ENCODE measurements at places on chromosomes 1 and 21. TPM values are rescaled to one million over a fixed set of nuclear protein-coding genes. Genes with fewer than 3 reads are reported as not detected.
A peak's percentile ranks its signal among the peaks of the same experiment; 100 is the strongest.

GRCh38 chr1:48450505-48450904 is 21.5 kb downstream of the SPATA6 start:
- no peak overlapping the region for H3K27ac ChIP-seq
- H3K4me1 ChIP-seq, result no peaks in the 10 kb centered on the region
- DNase-seq, result no peak
- H3K4me3 ChIP-seq, result no peak overlapping the region

GRCh38 chr1:1937061-1937460 is 18.0 kb upstream of the TMEM52 start:
- no peak for DNase-seq
- no peak overlapping the region for H3K27ac ChIP-seq
- H3K36me3 ChIP-seq, result no peaks in the 10 kb centered on the region
- H3K27me3 ChIP-seq, result peaks cover 13% of the 10 kb centered on the region
- no peaks in the 10 kb centered on the region for H3K4me1 ChIP-seq

CELA3B gene
- total RNA-seq, result not detected

CFHR1 gene
- total RNA-seq, result not detected

GRCh38 chr21:44475266-44475845 is 20.0 kb downstream of the LRRC3 start:
- H3K4me1 ChIP-seq, result no peaks in the 10 kb centered on the region
- H3K36me3 ChIP-seq, result no peaks in the 10 kb centered on the region
- DNase-seq, result no peak

GRCh38 chr1:243921111-243921510 is 71.1 kb upstream of the AKT3 start:
- H3K36me3 ChIP-seq, result no peaks in the 10 kb centered on the region
- H3K27me3 ChIP-seq, result no peaks in the 10 kb centered on the region
- H3K4me1 ChIP-seq, result peaks cover 19% of the 10 kb centered on the region
- no peak overlapping the region for H3K4me3 ChIP-seq
- no peak overlapping the region for H3K27ac ChIP-seq

AADACL4 gene
- total RNA-seq, result not detected

- peaks cover 2% of the 10 kb centered on the region for H3K36me3 ChIP-seq
- no peak overlapping the region for H3K27ac ChIP-seq
- H3K27me3 ChIP-seq, result no peaks in the 10 kb centered on the region
- H3K4me3 ChIP-seq, result peak overlapping the region; percentile 36
- DNase-seq, result no peak
Measured at GRCh38 chr1:201740086-201740541, 88.8 kb upstream of the IPO9 start.

DNA sequence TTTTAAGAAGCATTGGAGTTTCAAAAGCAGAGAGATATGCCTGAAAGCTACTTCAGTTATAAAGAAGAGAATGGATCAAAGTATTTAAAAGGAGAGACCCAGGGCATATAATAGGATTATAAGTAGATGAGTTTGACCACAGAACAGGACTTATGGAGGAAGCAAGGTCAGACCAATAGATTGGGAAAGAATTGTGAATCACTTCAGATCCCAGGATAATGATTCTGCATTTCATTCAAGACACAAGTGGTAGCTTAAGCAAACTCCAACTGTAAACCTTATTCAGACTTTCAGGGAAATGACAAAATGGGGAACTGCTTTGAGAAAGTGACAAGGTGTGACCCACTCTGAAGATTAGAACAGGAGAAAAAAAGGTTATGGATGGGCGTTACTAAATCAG is 18.9 kb upstream of the OR10J5 start:
- no peak overlapping the region for H3K4me3 ChIP-seq
- no peaks in the 10 kb centered on the region for H3K27me3 ChIP-seq
- no peaks in the 10 kb centered on the region for H3K36me3 ChIP-seq
- H3K4me1 ChIP-seq, result no peaks in the 10 kb centered on the region

DNA sequence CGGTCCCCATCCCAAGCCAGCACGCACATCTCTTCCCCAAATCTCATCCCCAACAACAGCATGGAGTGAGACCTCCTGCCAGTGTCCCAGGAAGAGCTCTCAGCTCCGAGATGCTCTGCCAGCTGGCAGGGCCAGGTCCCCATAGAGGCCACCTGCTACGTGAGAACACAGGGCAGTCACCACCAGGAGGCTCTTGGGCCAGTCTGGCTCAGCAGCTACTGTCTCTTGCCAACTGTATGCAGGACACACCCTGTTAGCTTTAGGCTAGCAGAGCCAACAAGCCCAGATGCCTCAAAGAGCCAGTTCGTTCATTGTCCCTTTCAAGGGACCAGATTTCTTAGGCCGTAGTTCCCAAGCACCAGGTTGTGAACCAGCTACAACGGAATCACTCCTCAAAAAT is 36.9 kb downstream of the FBXO2 start:
- H3K27ac ChIP-seq, result no peak overlapping the region
- DNase-seq, result no peak
- no peak overlapping the region for H3K4me3 ChIP-seq
- H3K36me3 ChIP-seq, result no peaks in the 10 kb centered on the region
- H3K27me3 ChIP-seq, result peaks cover 16% of the 10 kb centered on the region

DNA sequence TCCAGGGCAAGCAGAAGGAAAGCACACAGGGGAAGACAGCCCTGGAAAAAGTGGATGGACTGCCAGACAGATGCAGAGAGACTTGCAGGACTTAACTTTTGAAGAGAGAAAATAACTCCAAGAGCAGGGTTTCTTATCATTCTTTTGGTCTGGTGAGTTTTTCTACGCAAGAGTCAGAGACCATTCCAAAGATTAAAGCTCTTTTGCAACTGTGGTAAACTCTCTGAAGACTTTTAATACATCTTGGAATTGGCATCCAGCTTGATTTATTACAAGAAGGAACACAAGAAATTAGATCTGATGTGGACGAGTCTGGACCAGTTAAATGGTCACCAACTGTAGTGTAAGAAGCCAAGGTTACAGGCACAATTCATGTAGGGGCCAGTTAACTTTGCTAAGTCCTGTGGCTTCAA is 153.4 kb downstream of the SIPA1L2 start:
- H3K36me3 ChIP-seq, result peaks cover 6% of the 10 kb centered on the region
- no peak overlapping the region for H3K4me3 ChIP-seq
- peaks cover 18% of the 10 kb centered on the region for H3K4me1 ChIP-seq
- peak; percentile 41 for DNase-seq
- no peaks in the 10 kb centered on the region for H3K27me3 ChIP-seq

DNA sequence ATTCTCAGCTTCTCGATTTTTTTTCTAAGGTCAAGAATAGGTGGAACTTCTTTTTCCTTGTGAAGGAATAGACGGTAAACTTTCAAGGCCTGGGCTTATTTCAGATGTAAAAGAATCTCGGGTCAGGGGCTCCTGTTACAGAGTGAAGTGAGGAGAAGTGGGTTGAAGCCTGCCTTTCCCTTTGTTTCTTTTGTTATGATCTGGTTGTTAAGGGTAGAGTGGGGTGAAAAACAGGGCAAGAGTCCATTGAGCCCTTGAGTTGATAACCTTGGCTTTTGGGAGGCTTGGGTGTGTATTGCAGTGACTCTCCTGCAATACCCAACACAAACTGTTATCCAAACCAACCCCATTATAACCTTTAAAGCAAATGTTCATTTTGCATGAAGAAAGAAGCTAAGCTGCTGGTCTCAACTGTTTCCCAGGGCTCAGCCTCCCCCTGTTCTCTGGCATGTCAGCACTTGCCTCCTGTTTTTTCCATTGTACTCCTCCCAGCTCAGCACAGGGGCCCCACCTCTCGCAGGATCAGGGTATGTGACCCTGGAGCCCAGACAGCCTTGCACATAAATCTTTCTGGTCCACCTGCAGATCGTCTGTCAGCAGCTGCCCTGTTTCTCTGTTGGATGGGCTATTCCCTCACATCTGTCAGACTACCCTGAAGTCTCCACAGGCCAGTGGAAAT is 102.4 kb downstream of the CACHD1 start:
- DNase-seq, result no peak
- peaks cover 5% of the 10 kb centered on the region for H3K4me1 ChIP-seq
- H3K27ac ChIP-seq, result no peak overlapping the region
- H3K36me3 ChIP-seq, result no peaks in the 10 kb centered on the region
- no peaks in the 10 kb centered on the region for H3K27me3 ChIP-seq

- H3K27me3 ChIP-seq, result no peaks in the 10 kb centered on the region
- H3K4me1 ChIP-seq, result no peaks in the 10 kb centered on the region
- H3K36me3 ChIP-seq, result no peaks in the 10 kb centered on the region
- no peak overlapping the region for H3K27ac ChIP-seq
Measured at GRCh38 chr21:24367936-24368335, 1239.3 kb downstream of the MRPL39 start.

DNA sequence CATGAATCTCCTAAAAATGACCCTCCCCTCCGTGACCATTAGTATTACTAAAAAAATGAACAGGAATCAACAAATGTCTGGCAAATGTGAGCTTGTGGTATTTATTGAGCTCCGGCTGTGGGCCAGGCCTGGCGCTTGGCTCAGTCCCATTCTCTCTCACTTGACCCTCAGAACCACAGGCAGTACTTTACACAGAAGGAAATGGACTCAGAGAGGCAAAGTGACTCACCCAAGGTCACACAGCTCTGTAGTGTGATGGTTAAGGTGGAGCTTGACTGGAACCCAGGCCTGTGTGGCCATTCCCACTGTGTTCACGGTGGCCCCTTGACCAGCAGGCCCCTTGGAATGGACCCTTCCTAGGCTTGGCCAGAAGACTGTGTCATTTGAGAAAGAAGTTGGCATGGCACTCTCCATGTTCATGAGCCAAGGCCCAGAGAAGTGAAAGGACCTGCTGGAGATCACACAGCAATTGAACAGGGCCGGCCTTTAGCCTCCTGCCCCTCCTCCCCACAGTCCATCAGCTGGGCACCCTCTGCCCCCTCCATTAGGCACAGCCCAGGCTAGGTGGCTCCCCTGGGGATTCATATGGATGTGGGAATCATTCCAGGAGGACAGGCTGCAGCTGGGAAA is 32.1 kb downstream of the FAM151A start:
- H3K4me1 ChIP-seq, result peaks cover 2% of the 10 kb centered on the region
- H3K27me3 ChIP-seq, result no peaks in the 10 kb centered on the region
- no peak overlapping the region for H3K4me3 ChIP-seq
- H3K36me3 ChIP-seq, result no peaks in the 10 kb centered on the region

TLR5 gene
- under 0.01 TPM for total RNA-seq

DNA sequence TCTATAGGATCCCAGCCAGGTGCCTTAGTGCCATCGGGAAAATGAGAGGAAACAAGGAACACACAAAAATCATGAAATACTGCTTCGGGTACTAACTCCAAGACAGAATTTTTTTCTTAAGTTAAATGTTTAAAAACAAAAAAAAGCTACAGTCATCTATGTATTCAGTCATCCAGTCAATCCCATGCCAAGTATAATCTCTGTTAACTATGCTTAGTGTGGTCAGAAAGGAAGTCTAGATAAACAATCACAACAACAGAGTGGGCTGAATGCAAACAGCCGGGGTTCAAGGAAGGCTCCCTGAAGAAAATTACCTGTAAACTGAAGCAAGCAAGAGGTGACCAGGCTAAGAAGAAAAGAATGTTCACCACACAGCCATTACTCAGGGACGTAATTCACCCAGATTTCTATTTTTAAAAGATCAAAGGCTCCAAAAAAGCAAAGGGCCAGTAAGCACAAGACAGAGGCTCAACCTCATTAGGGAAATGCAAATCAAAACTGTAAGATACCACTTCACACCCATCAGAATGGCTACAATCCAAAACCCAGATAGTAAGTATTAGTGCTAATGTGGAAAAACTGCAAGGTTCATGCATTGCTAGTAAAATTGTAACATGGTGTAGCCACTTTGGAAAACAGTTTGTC is 53.0 kb downstream of the RERE start:
- no peaks in the 10 kb centered on the region for H3K27me3 ChIP-seq
- H3K36me3 ChIP-seq, result no peaks in the 10 kb centered on the region
- H3K4me1 ChIP-seq, result peaks cover 5% of the 10 kb centered on the region

CLCA4 gene
- not detected for total RNA-seq

KRTAP7-1 gene
- not detected for total RNA-seq

- no peak for DNase-seq
- H3K27me3 ChIP-seq, result no peaks in the 10 kb centered on the region
- no peak overlapping the region for H3K27ac ChIP-seq
Measured at GRCh38 chr1:5151511-5151910, 497.1 kb downstream of the AJAP1 start.

HLX gene
- total RNA-seq, result 4.3 TPM

DNA sequence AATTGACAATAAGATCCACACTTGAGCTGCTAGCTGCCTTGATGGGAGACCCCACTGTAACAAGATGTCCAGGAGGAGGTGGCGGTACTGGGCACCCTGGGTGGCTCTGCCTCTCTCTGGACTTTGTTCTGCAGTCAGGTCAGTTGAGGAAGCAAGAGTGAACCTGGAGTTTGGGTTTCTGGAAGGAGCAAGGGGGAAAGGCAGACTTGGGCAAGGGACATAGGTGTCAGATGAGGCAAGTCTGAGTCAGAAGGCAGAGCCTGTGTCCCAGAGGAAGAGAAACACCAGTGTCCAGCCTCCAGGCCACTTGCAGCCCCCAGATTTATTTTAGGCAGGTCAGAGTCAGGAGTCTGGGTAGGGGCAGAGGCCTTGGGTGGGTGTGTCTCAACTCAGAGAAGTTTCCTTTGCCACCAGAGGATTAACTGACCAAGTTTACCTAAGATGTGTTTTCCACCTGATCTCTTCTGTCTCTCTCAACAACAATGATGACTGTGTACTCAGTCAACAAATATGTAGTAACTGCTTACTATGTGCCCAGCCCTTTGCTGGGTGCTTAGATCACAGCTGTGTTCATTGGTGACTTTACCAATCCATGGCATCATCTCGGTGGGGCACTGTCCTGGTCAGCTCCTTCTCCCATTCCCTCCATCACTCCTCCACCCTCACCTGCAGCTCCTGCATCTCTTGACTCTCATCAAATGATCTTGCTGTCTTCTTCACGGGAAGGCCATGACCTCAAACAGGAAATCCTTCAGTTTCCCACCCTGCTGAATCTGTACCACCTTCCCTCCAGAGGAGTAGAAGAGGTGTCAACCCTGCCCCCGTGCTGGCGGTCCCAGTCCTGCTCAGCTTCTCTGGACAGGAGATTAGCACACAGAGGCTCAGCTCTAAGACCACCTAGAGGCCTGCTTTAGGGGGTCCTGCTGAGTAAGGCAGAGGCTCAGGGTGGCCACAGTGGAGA is 36.6 kb downstream of the ELF3 start:
- H3K27me3 ChIP-seq, result peaks cover 13% of the 10 kb centered on the region
- no peak overlapping the region for H3K27ac ChIP-seq
- no peak overlapping the region for H3K4me3 ChIP-seq
- H3K4me1 ChIP-seq, result no peaks in the 10 kb centered on the region

- H3K27me3 ChIP-seq, result no peaks in the 10 kb centered on the region
- no peak overlapping the region for H3K27ac ChIP-seq
- H3K4me1 ChIP-seq, result peaks cover 14% of the 10 kb centered on the region
- peaks cover under 1% of the 10 kb centered on the region for H3K36me3 ChIP-seq
Measured at GRCh38 chr1:223825767-223826748, 19.7 kb downstream of the TP53BP2 start.

DNA sequence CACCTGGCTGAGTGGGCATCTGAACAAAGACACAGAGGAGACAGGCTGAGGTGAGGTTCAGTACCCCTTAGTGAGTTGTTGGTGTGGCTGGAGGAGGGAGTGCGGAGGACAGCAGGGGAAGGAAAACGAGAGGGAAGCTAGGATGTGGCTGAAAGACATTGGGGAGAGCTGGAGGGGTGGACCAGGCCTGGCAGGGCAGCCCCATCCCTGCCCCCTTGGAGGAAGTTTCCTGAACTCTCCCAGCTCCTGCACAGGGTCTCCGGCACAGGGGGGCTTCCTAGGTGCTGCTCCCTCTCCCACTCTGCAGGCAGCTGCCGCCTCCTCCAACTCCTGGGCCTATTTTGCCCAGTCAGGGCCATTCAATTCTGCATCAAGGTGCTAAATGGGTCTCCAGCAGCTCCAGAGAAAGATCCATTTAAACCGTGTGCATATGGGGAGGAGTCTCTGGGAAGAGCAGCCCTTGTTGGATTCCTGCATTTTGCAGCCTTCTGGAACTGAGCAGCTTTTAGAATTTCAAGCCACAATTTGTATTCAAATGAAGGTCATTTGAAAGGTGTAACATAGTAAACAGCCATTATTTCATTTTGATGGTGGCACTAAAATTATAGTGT is 193.9 kb downstream of the CAMTA1 start:
- peaks cover 22% of the 10 kb centered on the region for H3K27me3 ChIP-seq
- no peaks in the 10 kb centered on the region for H3K4me1 ChIP-seq
- no peak for DNase-seq
- no peak overlapping the region for H3K27ac ChIP-seq
- no peaks in the 10 kb centered on the region for H3K36me3 ChIP-seq
- no peak overlapping the region for H3K4me3 ChIP-seq
